ENCODE measurements at places on chromosomes 2 and 18.
A peak's percentile ranks its signal among the peaks of the same experiment; 100 is the strongest.

DNA sequence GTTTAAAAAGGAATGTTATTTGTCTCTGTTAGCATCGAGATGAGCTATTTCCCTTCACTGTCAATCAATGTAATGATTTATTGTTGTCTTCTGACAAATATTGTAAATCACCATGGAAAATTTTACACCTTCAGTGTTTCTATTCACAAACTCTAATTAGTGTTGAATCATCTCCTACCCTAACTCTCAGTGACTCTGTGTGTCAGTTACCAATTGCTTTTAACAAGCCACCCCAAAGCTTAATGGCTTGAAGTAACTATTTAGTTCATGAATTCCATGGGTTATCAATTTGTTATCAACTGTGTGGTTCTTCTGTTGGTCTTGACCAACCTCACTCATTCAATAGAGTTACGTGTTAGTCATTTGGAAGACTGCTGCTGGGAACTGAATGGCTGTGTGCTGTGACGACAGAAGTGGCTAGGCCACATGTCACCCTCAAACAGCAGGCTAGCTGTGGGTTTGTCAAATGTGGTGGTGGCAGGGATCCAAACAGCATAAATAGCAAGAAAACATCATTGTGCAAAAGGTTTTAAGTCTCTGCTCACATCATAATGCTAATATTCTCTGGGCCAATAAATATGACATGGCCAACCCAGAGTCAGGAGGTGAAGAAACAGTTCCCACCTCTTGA lies 910.8 kb upstream of the CDH2 start:
- no peak for DNase-seq

GRCh38 chr2:12493031-12493513 lies 223.7 kb upstream of the TRIB2 start:
- no peak for DNase-seq

- no peak for DNase-seq
Observed at GRCh38 chr18:3060667-3061580, 48.0 kb upstream of the LPIN2 start.

DNA sequence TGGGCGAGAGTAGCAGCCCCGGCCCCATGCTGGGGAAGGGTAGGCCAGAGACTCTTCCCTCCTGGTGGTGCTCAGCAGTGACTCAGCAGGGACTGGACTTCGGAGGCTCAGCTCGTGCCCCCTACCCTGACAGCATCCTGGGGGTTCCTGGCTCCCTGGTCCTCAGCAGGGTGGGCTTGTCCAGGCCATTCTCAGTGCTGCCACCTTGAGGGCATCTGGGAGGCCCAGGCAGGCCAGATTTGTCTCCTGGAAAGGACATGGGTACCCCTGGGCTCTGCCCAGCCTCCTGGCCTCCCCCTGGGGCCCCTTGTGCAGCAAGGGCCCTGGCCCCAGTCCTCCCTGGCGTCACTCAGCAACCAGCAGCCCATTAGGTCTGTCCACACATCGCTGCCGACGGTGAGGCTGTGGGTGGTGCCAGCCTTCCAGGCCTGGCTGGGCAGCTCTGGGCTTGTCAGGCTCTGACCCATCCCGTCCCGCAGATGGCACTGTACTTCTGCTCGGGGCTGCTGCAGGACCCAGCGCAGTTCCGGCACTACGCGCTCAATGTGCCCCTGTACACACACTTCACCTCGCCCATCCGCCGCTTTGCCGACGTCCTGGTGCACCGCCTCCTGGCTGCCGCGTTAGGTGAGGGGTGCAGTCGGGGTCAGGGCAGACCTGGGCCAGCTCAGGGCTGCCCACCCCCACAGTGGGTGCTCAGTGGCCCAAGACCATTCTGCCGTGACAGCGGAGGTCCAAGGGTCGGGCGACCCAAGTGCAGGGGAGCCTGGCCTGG lies 45.0 kb upstream of the ALPP start:
- DNase-seq = no peak

- DNase-seq = no peak
Observed at GRCh38 chr2:118477111-118477862, 370.2 kb downstream of the EN1 start.

DNA sequence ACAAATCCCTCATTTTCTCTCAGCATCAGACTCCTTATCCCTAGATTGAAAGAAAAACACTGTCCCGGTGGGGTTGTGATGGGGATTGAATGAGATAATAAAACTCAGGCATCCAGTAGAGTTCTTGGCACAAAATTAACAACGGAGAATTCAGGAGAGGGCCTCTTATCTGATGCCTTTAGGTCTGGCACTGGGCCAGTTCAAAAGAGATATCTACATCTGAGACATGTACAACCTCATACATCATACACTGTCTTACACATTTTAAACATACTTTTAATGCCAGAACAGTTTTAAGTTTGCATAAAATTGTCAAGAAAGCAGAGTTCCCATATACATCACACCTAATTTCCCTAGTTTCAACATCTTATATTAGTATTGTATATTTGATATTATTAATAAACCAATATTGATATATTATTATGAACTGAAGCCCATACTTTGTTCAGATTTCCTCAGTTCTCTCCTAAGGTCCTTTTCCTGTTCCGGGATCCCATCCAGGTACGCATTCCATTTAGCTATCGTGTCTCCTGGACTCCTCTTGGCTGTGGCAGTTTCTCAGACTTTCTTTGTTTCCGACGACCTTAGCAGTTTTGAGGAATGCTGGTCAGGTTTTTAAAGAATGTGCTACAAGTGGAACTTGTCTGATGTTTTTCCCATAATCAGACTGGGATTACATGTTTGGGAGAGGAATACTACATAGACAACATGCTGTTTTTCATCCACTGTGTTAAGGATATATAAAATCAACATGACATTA lies 27.8 kb downstream of the NXPH2 start:
- no peak for DNase-seq

DNA sequence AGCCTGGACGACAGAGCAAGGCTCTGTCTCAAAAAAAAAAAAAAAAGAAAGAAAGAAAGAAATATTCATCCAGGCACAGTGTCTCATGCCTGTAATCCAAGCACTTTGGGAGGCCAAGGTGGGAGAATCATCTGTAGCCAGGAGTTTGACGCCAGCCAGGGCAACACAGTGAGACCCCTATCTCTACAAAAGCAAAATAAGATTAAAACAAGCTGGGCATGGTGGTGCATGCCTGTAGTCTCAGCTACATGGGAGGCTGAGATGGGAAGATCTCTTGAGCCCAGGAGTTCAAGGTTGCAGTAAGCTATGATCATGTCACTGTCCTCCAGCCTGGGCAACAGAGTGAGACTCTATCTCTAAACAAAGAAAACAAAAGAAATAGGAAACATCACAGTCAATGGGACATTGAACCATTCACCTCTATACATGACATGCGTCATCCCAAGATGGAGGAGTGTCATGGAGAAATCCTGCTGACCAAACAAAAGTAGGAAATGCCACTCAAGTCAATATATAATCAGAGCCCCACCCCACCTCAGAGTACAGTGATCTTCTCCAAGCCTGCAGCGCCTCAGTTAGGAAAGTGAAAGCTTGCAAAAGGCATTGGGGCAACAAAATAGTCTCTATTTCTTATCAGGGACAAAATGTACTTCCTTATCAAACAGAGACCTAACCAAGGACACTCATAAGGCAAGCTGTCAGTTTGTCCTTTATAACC lies 9.8 kb downstream of the FEV start:
- no peak for DNase-seq

- no peak for DNase-seq
Observed at GRCh38 chr2:143468341-143468888, 339.2 kb downstream of the ARHGAP15 start.

DNA sequence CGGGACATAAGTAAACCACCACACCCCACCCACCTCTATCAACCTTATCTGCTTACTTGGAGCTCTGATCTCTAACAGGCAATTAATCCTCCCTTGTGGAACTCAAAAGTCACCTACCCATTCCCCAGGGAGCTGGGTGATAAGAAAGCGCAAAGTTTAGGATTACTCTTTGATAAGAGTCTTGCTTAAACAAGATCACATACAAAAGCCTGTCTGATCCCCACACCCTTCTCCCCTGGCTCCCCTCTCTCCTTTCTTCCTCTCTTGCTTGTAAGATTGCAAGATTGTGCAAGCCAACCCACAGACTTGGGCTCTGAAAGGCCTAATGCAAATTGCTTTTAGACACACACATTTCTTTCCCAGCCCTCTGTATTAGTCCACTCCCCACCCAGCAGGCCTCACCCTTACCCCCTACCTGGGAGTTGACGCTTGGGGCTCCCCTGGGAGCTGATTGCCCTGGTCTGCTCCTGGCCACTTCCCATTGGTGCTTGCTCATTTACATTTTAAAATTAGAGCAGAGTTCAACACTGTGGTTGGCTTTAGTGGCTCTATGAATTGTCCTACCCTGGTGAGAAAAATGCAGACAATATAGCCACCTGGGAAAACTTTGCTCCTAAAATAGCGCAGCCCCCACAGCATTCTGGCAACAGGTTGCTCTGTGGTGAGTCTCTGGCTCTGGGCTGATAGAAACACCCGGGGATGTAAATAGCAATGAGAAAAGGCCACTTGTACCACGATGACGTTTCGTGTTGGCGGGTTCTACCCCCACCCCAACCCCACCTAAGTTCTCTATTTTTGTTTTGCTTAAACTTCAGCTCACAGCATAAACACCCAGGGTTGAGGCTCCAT lies 92.8 kb upstream of the MSH2 start:
- DNase-seq = peak; percentile 18

DNA sequence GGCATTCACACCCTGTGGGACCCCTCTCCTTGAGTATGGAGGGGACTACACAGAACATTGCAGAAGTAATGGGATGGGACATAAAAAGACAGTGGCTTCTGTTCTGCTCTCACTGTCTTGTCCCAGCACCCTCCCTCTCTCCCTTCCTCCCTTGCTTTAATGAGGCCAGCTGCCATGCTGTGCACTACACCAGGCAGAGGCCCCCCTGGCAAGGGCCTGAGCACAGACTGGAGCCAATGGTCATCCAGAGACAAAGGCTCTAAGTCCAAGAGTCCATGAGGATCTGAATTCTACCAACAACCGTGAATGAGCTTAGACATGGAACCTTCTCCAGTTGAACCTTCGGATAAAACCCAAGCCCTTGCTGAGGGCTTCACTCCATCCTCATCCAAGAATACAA lies 263.0 kb downstream of the NDUFA10 start:
- DNase-seq = no peak

DNA sequence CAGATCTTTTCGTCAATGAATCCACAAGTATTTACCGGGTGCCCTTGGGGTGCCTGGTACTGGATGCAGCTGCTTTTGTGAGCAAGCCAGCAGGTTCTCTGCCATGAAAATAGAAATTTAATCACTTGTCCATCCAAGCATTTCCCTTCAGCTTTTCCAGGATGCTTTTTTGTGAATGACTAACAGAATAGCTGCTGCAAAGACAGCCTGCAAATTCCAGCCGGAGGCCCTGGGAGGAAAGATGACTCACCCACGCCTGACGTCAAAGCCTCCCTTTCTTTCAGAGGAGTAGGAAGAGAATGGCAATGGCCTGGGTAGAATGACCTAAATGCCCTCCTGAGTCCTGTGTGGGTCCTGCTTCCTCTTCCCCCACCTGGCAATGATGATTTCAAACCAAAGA lies 111.9 kb downstream of the AP1S3 start:
- peak; percentile 79 for DNase-seq

DNA sequence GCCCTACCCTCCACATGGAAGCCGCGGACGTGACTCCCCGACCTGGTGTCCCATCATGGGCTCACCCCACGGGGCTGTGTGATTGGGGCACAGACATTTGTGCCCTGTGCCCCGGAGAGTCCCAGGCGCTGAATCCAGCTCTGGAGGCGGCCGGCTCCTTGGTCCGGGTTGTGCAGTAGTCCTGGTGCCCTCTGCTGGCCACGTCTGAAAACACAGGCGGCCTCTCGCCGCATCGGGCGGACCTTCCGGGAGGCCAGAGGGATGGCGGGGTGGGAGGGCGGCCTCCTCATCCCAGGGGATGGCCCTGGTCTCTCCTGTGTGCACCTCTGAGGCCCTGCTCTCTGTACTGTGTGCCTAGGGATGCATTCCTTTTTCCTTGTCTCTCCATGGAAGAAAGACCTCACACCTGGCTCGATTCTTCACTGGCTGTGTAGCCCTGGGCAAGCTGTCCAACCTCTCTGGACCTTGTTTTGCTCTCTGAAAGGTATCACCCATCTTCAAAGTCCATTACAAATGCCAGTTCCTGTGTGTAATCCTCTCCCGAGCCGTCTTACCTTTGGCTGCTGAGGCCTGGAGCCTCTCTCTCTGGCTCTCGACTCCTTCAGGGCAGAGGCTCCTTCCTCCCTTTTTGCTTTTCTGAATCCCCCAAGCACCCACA lies 27.6 kb downstream of the CELF4 start:
- peak; percentile 14 for DNase-seq

DNA sequence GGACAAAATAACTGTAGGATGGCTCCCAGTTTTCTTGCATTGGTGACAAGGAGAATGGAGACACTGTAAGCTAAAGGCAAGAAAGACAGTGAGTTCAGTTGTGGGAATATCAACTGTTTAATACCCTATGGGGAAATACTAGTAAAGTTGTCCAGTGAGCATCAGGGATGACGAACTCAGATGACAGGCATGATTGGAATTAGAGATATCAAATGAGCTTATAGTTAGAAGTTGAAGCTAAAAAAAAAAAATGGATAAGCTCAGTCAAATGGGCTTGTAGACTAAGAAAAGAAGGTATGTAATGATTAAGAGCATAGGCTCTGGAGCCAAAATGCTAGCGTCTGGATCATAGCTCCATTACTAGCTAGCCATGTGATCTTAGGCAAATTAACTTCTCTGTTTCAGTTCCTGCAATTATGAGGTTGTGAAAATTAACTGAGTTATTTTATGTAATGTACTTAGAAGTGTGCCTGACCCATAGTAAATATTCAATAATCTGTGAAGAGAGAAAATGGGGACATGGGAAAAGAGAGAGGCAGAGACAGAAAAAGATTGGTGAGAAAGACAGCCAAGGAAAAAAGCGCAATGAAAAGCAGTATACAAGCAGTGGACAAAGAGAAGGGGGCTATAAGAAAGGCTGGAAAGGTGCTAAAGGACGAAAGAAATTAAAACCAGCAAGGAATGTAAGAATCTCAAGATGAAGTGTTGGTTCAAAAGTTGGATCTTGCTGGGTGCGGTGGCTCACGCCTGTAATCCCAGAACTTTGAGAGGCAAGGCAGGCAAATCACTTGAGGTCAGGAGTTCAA lies 95.7 kb upstream of the SLC39A10 start:
- no peak for DNase-seq

GRCh38 chr2:2777213-2777612 lies 446.1 kb upstream of the MYT1L start:
- no peak for DNase-seq

- DNase-seq = no peak
Observed at GRCh38 chr2:73964223-73964622, 20.5 kb upstream of the TET3 start.

GRCh38 chr2:181203916-181204315 lies 223.5 kb downstream of the UBE2E3 start:
- no peak for DNase-seq

GRCh38 chr2:98895901-98896300 lies 40.1 kb downstream of the CRACDL start:
- DNase-seq = no peak

- peak; percentile 40 for DNase-seq
Observed at GRCh38 chr18:64330931-64331330, 182.0 kb upstream of the LINC00305 start.

- peak; percentile 90 for DNase-seq
Observed at GRCh38 chr2:112229348-112229747, 25.5 kb downstream of the ZC3H8 start.

GRCh38 chr2:85913884-85914881 lies 25.4 kb upstream of the ST3GAL5 start:
- DNase-seq = no peak
